ENCODE measurements at places on chromosomes 12 and 14.

- no peak for DNase-seq
Measured at GRCh38 chr12:75698052-75698451, 186.6 kb upstream of the KRR1 start.

DNA sequence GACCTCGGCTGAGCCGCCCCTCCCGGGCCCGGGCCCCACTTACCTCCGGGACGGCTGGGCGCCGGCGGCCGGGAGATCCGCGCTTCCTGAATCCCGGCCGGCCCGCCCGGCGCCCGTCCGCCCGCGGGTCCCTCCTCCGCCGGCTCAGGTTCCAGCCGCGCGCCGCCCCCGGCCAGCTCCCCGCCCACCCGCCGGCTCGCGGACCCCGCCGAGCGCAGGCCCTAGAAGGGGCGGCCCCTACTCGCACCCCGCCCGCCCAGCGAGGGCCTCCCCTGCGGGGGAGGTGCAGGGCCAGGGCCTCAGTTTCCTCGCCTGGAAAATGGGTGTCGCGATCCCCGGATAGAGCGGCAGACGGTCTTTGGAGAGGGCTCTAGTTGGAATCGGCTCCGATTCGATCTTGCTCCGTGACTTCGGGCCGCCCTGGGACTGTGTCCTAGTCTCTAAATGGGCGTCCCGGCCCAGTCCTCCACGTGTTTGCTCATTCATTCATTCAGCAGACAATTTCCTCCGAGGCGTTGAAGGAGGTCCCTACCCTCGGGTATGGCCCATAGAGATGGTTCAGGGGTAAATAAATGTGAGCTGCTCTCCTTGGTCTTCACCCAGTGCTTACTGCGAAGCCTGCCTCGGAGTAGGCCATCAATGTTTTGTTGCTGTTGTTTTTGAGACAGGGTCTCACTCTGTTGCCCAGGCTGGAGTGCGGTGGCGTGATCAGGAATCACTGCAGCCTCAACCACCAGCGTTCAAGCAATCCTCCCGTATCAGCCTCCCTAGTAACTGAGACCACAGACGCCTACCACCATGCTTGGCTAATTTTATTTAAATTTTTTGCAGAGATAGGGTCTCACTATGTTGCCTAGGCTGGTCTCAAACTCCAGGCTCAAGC is at the start of gene TRPV4:
TRPV4 (minus strand) TSS at position 92 of the 883 bp plus-strand sequence. CDS start 18,602 bp downstream, outside the sequence.
- DNase-seq: no peak

GRCh38 chr14:91585856-91586255 is 75.7 kb upstream of the PPP4R3A start:
- DNase-seq: no peak

DNA sequence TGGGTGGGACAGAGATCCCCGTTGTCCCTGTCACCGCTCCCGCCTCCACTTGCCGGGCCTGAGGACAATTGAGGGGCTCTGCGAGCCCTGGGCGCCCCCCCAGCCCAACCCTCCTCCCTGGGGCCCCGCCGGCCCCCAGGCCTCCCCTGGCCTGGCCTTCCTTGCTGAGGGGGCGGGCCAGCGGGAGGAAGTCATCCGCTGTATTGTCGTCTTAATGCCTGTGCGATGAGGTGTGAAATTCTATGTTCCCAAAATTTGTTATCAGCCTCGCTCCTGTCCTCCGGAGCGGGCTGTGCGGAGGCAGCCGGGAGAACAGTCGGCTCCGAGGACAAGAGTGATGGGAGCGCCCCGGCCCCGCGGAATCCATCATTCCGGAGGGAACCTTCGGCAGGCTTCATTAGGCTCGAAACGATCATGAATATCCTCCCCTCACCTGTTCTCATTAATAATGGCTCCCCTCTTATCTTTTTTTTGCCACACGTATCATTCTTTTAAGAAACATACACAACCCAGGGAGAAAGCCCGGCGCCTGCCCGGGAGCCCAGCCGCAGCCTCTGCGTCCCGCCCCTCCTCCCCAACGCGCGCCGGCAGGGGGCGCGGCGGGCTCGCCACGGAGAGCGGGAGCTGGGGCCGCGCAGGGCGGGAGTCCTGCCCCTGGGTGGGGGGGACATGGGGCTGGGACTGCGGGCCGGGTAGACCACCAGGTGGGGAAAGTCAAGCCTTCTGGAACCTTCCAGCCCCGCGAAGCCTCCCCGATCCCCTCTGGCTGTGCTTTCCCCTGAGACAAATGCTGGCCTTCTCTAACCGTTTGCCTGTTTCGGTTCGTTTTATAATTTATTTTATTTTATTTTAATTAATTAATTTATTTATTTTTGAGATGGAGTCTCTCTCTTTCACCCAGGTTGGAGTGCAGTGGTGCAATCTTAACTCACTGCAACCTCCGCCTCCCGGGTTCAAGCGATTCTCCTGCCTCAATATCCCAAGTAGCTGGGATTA is 17.1 kb upstream of the DLK1 start:
- DNase-seq: no peak

DNA sequence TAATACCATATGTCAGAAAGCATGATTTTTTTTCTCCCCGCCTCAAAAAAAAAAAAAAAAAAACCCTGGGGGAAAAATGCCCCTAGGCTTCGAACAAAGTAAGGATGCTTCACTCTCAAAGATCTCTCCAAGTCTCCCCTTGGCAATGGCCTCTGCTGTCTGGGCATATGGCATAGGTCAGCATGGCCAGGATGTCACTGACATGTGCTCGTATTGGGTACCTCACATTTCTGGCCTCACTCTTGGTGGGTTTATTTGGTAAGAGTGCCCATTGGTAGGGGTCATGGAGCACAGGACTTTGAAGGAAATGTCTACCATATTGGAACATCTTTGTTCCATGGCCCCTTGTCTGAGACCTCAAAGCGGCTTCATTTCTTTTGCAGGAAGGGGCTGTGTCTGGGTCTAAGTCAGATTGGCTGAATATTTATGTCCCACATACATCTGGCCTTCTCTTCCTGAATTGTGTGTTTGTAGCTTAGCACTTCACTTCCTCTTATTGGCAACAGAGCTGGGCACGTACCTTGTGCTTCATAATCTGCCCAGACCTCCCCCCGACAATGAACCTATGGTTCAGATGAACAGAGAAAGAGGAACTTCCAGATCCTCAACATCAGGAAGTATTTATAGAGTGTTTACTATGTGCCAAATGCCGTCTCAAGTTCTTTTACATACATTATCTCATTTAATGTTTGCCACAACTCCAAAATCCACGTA is 36.3 kb upstream of the OAS1 start:
- DNase-seq: no peak

GRCh38 chr14:72815430-72815829 is 78.5 kb downstream of the DPF3 start:
- DNase-seq: no peak

- no peak for DNase-seq
Measured at GRCh38 chr12:97757481-97758193, 295.0 kb downstream of the RMST start.

DNA sequence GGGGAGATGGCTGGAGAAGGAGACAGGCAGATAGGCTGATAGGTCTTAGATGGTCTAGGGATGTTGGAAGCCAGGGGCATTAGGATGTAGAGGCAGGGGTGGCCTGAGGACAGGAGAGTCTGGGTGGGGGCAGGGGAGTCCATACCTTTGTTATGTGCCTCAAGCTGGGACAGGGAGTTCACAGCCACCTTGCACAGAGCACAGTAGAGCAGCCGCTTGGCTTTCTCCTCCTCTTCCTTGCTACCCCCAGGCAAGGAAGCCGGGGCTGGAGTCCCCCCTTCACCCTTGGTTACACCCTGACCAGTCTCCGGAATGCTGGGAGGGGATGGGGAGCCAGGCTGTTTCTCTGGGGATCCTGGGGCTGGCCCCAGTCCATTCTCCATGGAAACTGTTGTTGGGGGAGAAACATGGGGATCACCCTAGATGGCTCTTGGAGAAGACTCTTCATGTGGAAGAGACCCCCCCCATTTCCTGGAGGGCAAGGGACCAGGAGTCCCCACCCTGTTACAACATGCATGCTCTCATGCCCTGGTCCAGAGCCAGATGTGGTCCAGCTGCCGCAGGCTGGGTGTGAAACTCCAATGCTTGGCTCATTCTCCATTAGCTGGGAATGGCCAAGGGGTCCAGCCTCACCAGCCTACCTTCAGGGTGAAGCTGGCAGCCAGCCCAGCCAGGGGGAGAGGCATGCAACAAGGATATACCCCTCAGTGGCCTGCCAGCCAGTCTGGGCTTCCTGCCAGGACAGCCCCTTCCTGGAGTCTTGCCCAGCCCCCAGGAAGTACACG is 7.2 kb upstream of the GPR84 start:
- no peak for DNase-seq

- no peak for DNase-seq
Measured at GRCh38 chr14:81927070-81927469, 393.4 kb upstream of the SEL1L start.

DNA sequence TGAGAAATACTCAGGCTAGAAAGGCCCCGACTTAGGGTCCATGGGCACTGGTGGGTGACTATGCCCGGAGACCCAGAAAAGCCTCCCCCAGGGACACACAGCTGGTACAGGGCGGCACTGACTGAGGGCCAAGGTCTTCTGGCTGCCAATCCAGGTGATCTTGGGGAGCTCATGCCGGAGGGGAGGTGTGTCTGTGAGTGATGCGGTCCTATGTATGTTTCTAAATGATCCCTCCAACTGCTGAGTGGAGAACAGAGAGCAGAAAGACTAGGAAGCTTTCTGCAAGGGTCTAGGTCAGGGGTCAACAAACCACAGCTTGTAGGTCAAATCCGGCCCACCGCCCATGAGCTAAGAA is 391 bp downstream of the SERPINA4 start:
- no peak for DNase-seq

DNA sequence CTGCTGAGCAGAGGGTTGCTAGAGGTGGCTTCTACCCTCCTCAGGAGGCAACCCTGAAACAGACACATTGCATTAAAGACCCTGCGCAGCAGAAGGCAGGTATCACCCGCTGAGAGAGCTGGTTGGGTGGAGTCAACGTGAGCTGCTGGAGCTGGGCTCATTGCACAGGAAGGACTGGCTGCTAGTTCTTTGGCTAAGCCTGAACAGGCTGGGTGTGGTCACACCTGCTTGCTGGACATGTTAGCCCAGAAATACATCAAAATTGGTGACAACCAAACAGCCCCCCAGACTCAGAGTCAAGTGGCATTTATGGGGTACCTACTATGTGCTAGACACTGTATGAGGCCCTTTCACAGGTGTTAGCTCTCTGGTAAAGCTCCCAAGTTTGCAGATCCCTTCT is 33.8 kb upstream of the IRF2BPL start:
- no peak for DNase-seq

DNA sequence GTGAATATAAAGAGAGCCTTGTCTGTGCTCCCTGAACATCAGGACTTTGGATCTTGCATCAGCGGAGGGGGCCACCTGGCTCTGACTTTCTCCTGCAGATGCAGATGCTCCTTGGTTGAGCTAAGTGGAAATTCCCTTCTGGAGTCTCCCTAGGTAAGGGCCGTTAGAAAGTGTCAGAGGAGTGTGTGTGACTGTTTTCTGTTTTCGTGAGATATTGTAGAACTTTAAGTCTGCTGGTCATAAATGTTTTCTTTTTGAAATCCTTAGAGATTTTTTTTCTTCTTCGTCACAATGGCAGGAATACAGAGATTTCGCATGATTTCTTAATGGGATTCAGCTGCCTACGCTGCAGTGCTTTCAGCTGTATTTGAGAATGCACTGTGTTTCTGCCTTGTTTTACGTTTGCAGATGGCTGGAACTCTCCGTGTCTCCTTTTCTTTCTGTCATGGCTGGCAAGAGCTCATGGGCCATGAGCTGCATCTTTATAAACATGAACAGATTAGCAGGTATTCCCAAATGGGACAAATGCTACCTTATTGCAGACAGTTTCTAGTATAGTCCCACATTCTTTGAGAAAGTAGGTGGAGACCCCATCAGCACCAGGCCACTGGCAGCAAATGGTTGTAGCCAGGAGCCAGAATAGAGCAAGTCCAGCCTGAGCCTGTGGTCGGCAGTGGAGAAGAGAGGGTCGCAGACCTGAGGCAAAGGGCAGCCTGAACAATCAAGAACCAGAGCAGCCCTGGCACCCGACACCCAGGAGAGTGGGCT is 76.2 kb upstream of the FRMD6 start:
- no peak for DNase-seq

- no peak for DNase-seq
Measured at GRCh38 chr14:20314026-20314425, 8.3 kb upstream of the TTC5 start.

DNA sequence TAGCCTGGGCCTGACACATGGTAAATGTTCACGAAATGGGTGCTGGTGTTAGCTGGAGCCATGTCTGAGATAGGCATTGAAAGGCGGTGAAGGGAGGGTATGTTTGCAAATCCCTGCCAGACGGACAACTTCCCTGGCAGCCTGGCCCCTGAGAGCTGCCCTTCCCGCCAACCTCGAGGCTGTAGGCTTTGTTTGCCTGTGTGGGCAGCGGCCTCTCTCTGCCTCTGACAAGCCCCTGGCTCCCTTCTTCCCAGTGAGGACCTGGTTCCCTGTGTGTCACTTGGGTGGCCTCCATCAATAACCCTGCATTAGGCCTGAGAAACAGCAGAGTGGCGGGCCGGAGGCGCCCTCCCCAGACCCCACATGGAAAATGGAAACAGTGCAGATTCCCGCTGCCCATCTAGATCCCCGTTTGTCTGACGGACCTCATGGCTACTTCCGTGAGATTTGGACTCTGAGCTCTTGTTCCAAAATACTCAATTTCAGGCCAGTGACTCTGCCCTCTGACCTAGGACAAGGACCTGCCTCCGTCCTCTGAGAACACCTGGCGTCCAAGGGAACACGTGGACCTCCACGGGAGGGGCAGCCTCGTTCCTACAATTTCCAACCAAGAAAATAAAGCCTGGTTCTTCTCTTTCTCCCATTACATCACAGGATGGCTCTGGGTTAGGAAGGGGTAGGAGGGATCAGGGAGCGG is 325.5 kb downstream of the DPF3 start:
- DNase-seq: no peak

Measured in activated gamma-delta T cell treated with anti-CD3 and anti-CD28 coated beads, Interleukin-2, amount 50 U/mL, for 16 hours (primary cell).